ENCODE measurements at places on chromosomes 2 and 18.

- no peak for DNase-seq
Observed at GRCh38 chr2:191739194-191739593, 61.3 kb downstream of the NABP1 start.

DNA sequence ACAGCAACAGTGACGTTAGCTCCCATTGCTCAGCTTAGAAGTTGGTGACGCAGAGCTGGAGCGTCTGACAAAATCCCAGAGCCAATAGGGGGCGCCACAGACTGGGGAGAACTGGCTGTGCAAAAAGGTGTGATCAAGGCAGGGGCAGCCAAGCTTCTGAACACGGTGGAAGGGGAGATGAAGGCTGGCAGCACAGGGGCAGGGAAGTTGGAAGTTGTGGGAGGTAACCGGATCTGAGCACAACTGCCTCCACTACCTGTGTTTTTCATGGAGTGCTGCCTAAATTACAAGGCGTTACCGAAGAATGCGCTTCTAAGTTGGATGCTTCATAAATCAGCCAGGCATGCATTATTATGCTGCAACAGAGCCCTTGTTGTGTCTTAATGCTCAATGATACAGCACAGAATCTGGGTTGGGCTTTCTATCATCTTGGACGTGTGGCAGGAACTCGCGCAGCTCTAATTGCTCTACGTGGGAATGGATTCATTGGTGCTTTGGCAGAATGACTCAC lies 370.0 kb downstream of the SLC4A3 start:
- DNase-seq: no peak

DNA sequence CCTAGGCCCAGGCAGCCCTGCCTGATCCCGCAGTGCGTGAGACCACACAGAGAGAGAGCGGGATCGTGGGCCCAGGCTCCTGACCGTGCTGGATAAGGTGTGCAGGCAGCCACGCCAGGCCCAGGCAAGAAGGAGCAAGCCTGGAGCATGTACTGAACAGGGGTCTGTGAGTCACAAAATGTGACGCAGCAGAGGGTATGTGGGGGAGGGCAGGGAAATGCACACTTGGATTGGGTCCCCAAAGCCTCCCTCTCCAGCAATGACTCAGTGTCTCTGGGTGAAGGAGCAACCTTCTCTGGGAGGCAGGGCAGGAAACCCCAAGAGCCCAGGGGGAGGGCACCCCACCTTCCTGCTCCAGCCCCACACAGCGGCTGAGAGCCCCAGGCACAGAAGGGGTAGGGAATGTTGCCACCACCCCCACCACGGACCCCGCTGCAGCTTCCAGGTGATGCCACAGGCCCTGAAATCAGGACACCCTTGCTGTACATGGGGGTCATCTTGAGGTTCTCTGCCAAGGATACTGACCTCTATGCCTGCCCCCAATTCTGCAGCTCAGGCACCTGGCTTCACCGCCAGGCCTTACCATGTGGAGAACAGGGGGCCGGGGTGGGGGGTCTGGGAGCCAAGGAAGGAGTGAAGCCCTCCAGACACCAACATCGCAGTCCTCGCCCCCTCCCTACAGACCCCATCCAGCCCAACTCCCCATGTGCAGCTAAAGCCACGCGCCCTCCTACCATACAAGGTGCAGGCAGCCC lies 1.3 kb upstream of the GPC1 start:
- peak; percentile 73 for DNase-seq

DNA sequence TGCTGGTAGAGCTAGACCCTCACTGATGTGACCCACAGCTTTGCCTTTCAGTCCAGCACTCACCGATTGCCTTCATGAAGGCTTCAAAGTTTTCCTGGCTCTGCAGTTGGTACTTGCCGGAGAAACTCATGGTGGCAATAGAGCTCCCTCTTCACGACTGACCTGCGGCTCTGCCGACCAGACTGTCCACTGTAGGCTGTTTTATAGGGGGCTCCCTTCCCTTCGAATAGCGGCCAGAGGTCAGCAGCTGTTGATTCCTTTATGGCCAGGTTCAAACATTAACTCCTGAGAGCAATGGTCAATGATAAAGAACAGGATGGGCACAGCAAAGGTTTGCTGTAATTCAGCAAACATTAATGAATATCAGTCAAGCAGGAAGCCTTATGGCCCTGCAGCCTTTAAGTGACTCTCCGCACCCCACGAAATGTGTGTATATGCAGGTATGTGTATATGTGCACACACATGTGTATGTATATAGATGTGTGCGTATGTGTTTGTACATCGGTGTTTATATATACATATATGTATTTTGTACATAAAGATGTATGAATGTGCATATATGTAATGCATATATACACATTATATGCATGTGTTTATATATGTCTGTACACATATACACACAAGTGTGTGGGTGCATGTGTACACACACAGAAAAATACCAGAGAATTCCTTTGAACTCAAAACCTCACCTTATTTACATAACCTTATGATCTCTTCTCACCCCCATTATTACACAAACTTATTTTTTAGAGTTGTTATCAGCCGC lies at the start of gene FABP1:
Gene FABP1, minus strand, starts transcription at position 175 of the 766 bp plus-strand sequence. Its CDS starts 45 bp downstream, at position 130.
- no peak for DNase-seq

DNA sequence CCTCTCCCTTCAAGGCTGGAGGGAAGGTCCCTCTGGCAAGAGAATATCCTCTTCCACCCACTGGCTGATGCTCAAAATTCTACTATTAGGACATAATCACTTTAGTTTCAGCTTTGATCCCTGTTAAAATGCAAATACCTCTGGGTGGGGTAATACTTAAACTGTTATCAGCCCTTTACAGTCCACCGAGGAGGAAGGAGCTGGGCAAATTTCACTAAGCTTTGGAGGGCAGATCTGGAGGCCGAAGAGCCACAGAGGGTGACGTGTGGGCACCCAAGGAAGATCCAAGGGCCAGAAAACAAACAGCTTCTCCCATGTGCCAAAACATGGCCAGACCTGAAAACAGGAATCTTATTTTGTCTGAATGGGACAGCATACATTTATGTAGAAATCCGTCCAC lies 74.6 kb upstream of the BCL11A start:
- DNase-seq: no peak

DNA sequence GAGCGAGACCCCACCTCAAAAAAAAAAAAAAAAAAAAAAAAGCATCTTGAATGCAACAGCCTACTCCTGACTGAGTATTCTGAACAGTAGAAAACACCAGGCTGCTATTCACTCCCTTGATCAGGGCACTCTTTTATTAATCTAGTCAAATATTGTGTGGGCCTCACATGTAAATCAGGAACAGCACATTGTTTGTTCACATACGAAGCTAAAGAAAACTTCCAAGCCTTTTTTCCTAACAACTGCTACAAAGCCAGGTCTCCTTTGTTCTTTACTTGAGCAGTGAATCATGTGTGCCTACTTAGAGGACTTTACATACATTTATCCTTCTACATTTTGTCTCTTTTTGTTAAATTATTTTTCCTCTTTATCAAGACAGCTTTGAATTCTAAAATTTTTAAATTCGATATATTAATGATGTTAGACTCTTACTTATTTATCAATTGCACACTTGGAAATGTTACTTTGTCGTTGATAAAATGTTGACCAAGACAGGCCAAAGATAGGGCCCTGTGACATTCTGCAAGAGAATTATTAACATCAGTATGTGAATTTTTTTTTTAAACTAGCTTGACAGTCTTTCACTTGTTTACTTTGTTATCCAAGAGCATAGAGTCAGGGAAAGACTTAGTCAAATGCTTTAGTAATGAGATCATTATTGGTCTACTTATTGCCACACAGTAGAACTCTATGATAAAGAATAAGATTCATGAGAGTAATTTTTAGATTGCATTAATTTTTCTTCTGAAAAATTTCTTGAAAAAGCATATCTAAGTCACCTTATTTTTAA lies 13.2 kb downstream of the SPATS2L start:
- no peak for DNase-seq

GRCh38 chr18:33269223-33269622 lies 171.3 kb downstream of the CCDC178 start:
- no peak for DNase-seq

GRCh38 chr2:85032621-85033020 lies 61.7 kb downstream of the KCMF1 start:
- DNase-seq: no peak
